ENCODE measurements at places on chromosomes 6 and 20.

DNA sequence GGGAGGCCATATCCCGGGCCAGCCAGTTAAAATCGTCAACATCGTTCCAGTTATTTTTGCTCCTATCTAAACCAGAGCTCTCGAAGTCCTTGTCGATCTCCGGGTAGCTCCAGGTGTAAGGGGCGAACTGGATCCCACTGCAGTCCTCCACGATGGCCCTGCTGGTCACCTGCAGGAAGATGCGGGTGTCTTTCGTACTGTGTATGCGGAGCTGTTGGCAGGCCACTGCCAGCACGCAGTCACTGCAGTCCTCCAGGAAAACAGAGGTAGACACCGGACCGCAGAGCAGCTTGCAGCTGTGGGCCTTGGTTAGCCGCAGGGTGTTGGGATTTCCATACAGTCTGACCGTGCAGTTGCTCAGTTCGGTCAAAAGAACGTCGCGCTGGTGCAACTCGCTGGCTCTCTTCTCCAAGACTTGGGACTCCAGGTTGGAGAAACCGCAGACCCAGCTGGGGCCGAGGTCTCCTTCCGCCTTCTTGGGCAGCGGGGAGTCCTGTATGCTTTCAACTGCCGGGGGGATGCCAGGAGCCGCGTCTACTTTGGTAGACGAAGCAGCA, 742 bp downstream of the TBCC start:
- peak; percentile 61 for DNase-seq

GRCh38 chr20:49915118-49915379, 280 bp downstream of the SPATA2 start:
- DNase-seq = no peak

- DNase-seq = no peak
Measured at GRCh38 chr6:127776320-127776719, 124.5 kb downstream of the THEMIS start.

GRCh38 chr20:3406481-3407039, 909 bp downstream of the DNAAF9 start:
- peak; percentile 59 for DNase-seq

- peak; percentile 52 for DNase-seq
Measured at GRCh38 chr20:35840421-35840820, 68.6 kb downstream of the PHF20 start.

DNA sequence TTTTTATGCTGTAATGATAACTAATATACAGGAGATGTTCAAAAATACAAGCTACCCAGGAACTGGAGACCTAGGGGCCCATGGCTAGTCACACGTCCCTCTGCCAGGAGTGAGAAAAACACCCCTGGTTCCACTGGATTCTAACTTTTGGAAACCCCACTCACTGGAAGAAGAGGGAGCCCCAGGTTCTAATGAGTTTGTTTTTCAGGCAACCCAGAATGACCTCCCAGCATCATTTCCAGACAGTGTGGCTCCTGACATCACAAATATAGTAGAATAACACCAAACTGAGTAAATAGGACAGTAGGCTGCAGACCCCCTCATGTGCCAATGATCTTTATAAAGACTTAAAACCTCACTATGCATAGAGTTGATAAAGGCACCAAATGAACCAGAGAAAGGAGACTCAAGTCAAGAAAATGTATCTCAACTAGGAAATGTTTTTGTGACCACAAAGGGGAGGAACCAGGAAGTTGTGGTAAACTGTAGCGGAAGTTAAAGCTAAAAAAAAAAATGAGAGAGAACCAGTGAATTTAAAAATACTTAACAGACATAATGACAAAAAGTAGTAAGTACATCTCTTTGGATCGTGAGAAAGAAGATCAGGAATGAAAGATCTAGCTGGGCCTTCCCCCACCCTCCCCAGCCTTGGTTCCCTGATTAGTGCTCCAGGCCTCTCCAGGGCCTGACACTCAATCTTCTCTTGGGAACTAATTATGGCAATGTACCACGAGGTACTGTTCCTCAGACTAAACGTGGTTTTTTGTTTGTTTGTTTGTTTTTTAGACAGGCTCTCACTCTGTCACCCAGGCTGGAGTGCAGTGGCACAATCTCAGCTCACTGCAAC, 19.8 kb downstream of the HLA-E start:
- DNase-seq = peak; percentile 91

DNA sequence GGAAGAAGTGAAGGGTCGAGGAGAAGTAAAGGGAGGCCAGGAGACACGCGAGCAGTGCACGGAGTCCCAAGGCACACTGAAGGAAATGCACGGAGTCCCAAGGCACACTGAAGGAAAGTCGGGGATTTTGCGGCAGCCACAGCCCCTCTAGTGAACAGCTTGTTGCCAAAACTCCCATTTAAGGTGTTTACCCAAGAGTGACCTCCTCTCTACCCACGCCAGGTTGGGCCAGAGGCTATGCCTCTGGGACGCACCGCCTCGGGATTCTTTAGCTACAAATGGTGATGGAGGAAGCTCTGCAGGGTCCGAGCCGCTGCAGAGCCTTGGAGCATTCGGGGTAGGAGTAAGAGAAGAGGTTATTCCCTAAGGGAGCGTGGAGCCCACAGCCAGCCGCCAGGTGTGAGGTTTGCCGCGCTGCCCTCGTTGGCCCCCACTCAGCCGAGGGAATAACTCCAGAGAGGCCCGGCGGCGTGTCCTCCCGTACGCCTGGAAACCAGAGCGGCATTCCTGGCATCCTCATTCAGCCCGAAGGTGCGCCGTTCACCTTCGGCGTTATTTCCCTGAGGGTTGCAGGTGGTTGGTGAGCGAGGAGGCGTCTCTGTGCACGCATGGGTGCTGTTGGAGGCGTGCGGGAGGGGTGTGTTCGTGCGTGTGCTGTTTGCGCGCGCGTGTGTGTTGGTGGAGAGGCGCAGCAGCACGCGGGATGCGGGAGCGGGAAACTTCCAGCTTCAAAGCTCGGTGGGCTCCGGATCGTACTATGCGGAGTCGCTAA, 3.4 kb upstream of the MAFB start:
- no peak for DNase-seq

DNA sequence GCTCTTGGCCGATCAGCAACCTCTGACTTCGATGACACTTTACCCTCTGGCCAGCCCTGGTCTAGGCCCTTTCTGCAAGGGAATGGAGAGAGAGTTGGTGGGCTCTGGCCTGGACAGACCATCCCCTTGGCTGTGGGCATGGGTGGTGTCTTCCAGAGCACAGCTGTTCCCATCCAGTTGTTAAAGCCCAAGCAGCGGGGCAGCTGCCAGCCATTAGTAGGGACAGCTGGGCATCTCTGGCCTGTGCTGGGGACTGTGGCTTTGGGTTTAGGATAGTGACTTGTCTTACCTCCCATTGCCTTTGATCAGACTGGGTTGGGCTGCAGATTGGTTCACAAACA, 2.8 kb downstream of the CDC25B start:
- DNase-seq = no peak

GRCh38 chr20:41169162-41169690, 31.9 kb downstream of the PLCG1 start:
- no peak for DNase-seq

- DNase-seq = no peak
Measured at GRCh38 chr6:170030821-170031471, 259.9 kb downstream of the DLL1 start.

DNA sequence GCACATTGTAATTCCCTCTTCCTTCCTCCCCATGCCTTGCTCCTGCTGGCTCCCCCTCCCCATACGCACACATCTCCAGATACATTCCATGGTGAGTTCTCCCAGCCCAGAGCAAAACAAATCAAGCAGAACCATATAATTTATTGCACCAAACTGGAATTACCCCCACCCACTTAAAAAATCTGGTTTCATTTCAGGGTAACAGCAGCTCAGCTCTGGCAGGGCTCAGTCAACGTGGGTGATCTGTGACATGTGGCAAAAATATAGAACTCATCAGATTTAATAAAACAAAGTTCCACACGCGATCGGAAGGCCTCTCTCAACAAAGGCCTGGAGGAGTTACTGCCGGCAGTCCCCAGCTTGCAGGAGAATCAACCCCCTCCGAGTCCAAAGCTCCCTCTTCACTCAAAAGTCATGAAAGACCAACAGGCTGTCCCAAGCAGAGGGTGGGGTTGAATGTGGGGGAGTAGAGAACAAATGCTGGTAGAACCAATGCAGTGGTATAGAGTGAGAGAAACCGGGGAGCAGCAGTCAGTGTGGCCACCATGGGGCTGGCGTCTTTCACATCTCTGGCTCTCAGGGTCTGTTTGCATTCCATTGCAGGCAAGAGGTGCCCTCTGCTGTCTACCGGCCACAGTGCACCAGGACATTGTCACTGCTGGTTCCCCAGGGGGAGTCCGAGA, 323.3 kb upstream of the NT5E start:
- peak; percentile 57 for DNase-seq

- DNase-seq = no peak
Measured at GRCh38 chr6:141764388-141764787, 368.3 kb upstream of the GJE1 start.

GRCh38 chr20:62617711-62618483, 24.4 kb upstream of the SLCO4A1 start:
- peak; percentile 93 for DNase-seq

GRCh38 chr6:17630511-17631073, 30.5 kb downstream of the FAM8A1 start:
- no peak for DNase-seq

DNA sequence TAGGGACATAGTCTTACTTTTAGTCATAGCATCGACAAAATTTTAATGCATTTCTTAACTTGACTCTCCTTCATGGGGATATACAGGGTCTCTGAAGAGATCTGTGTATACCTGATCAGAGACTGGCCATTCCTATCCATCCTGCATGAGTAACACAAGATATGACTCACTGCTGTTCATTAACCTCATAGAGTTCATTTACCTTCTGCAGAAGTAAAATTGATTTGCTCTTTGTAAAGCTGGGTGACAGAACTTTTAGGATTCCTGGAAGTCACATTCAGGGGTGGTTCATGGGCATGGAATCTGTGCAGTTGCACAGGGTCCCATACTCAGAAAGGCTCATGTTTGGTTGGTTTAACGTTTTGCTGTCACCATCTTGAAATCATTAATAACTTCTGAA, 53.2 kb downstream of the PDE7B start:
- DNase-seq = no peak

DNA sequence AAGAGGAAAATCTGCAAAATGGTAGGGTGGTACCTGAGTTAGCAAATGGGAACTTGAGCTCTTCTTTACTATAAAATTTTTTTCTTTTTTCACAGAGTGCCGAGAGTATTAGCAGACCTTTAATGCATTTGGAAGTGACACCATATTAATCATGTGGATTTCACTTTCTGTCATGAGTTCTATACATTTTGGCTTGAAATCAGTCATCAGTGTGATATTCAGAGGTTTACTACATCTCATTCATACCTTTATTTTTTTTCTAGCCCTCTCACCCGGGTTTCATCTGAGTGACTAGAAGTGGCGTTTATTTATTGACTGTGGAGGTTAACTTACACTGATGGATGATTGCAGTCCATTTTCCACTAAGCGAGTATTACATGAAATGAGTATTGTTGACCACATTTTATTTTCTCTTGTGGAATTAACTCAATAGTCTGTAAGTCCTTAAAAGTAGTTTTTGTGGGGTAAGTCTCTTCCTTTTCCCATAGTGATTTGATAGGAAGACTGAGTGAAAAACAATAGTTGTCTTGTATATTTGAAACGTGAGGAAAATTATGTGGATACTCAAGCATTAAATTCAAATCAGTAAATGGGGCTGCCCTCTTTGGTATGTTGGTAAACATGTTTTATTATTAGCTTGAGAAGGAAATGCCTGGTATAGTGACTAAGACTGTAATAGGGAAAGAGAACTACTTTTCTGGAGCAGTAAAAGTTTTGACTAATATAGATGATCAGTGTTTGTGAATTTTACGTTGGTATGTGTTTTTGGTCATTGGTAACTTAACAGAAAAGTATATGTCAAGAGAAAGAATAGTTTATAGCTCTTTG, 55.5 kb downstream of the JARID2 start:
- no peak for DNase-seq

GRCh38 chr6:79307321-79308036, 73.0 kb upstream of the HMGN3 start:
- no peak for DNase-seq
